ENCODE measurements at places on chromosomes 16 and 17.

GRCh38 chr17:78130437-78131101 is at the start of gene TMC8:
TSS of gene TMC8 (plus strand) at chr17:78130771. CDS start at chr17:78131589, 818 bp downstream.
- no peak for DNase-seq

DNA sequence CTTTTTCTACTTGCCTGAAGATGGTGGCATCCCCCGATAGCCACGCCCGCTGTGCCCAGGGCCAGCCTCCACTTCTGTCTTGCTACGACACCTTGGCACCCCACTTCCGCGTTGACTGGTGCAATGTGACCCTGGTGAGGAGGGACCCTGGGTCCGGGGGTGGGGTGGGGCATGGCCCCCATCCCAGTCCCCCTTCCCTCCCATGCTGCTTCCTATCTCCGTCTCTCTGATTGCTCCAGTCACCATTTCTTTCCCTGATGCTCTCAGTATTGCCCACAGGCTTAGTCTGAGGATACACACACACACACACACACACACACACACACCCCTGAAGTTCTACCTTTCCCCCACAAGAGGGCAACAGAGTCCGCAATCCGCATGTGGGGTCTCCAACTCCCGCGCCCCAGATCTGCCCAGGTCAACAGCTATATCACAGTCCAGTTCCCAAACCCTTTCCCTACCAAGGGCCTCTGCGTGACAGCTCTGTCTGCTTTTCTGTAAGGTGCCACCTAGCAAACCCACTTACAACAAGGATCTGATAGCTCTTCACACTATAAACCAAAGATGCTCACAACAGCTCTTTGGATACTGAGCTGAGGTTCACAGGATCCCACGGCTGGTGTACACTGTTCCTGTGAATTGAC is 3.4 kb downstream of the SGCA start:
- no peak for DNase-seq

GRCh38 chr16:27769561-27770255 is 219.8 kb downstream of the KATNIP start:
- no peak for DNase-seq

- DNase-seq: no peak
These were observed 41.7 kb downstream of the PIK3R5 start for GRCh38 chr17:8923762-8924161.

DNA sequence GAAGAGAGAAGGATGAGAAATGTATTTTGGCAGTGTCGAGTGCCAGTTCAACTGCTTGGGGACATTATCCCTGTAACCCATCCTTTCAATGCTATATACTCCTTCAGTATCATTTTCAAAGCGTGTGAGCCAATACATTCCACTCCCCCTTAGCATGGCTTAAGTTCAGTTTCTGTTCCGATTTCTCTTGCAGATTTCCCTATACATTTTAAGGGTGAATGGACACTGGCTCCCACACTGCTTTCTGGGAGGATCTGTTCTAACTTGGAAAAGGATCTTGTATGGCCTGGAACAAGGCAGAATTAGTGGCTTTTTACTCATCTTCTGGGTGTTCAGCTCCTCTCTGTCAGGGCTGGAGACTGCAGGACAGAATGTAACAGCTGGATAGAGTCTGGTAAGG is 333.8 kb downstream of the HAPSTR1 start:
- DNase-seq: no peak

- DNase-seq: no peak
These were observed 16.6 kb downstream of the TMC6 start for GRCh38 chr17:78111727-78112517.

GRCh38 chr16:9437115-9437514 is 345.7 kb downstream of the HAPSTR1 start:
- DNase-seq: no peak

DNA sequence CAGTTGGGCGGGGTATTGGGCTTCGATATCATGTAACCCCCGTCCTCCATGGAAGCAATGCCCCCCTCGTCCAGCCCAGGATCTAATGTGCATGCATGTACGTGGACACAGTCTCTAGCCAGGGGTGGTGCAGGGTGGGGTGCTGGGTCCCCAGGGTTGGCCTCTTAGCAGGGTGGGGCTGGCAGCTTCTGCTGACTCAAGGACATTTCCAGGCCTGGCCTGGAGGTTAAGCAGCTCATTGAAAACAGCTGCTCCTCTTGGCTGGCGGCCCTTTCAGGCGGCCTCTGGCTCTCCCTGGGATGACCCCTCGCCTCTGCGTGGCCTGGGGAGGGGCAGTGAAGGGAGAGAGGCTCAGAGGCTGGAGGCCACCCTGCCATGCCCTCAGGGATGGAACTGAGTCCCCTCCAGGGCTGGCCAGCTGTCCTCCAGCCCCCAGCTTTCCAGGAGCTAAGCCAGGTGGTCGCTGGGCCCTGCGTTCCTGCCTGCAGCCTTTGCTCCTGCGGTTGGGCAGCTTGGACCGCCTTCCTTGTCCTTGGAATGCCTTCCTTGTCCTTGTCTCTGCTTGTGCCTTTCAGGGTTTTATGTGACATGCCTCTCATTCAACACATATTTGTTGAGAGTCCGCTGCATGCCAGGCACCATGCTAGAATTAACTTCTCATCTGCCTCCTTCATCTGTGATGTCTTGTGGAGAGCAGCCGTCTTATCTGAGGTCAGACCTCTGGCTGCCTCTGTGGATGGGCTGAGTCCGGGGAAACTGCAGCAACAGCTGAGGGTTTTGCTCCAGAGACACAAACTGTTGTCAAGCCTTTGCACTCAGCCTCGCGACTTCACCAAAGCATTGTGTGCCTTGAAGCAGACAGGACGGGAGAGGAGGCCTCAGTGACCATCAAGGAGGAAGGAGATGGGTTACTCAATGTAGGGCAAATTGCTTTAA is 26.6 kb downstream of the MRC2 start:
- DNase-seq: no peak

DNA sequence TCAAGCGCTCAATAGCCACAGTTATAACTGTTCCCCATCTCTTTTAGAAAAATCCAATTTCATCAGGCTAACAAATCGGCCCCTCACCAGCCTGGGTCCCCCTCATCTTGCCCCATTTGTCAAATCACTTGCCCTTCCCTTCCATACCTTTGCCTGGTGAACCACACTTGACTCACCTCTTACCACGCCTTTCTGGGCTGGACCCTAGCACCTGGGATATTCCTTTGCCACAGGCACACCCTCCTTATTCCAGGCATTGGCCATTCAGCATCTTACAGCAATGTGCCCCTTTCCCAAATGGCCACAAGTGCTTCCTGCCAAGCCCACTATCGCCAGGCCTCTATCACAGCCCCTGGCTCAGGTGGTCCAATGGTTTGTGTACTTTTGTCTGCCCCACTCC is 14.9 kb downstream of the CMTM4 start:
- DNase-seq: no peak

- no peak for DNase-seq
These were observed 224.5 kb downstream of the ZNF423 start for GRCh38 chr16:49631187-49632041.

DNA sequence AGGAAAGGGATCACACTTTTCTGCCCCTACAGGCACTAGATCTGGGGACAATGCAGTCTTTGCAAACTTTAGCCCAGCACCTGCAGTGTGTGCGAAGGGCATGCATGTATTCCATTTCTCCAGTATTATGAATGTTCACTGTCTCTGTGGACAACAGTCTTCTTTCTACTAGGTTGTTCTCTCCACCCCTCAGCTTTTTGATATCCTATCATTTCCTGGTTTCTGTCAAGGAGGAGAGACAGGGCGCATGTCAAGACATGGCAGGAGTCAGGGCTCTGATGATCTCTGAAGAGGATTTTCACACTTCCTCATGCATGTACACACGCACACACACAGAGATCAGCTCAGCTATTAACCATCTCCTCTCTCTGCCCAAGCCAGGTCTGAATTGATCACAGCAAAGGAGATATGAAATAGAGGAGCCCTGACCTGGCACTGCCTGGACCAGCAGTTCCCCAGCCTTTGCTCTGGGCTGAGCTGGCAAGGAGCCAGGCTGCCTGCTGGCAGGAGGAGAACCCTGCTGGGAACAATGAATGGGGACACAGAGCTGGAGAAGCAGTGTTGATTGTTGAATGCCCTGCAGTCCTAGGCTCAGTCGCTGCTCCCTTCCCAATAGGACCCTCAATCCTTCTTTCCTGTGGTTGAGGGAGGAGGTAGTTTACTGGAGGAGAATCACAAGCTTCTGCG is 2.6 kb downstream of the GPR179 start:
- peak; percentile 71 for DNase-seq

GRCh38 chr16:50712560-50712898 is 19.1 kb downstream of the NOD2 start:
- DNase-seq: no peak

GRCh38 chr16:54933281-54934011 is 2.8 kb downstream of the IRX5 start:
- no peak for DNase-seq

GRCh38 chr16:78574571-78574970 is 475.1 kb downstream of the WWOX start:
- no peak for DNase-seq

DNA sequence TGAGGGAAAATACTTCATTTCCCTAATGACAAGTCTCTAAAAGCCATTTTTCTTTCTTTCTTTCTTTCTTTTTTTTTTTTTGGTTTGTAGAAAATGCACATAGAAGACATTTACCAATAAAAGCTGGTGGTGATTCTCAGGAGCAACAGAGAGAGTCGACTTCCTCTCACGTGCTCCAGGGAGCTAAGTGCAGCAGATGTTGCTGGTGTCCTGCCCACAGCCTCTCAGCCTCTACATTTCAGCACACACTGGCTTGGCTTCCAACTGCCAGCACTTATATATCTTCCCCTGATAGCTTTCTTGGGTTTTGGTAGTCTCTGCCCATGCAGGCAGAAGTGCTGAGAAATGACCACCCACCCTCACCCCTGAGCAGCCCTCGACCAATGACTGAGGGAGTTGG is 58.4 kb upstream of the MARCHF10 start:
- DNase-seq: no peak

- no peak for DNase-seq
These were observed 64.4 kb downstream of the HAPSTR1 start for GRCh38 chr16:9155871-9156270.

DNA sequence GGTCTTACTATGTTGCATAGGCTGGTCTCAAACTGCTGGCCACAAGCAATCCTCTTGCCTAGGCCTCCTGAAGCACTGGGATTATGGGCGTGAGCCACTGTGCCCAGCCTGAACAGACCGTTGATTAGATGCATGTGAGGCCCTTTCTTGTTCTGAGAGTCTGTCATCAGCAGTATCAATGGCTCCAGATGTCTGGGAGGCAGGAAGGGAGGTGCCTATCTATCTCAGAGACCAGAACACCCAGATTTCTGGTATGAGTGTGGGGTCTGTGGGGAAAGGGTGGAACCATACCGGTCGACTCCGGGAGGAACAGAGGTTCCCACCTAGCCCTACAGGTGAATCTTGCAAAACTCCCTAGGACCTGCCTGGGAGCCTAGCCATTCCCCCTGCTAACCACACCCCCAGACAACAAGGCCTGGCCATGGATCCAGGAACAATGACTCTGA is 71.7 kb downstream of the PRKCB start:
- DNase-seq: no peak

- no peak for DNase-seq
These were observed 17.0 kb downstream of the BCL7C start for GRCh38 chr16:30876867-30877266.

GRCh38 chr17:46851029-46851741 is at the start of gene WNT9B:
TSS of gene WNT9B (plus strand) at chr17:46851583. CDS start at chr17:46851639, 56 bp downstream.
- DNase-seq: no peak

GRCh38 chr17:34709158-34709754 is 129.9 kb downstream of the TMEM132E start:
- DNase-seq: no peak

- no peak for DNase-seq
These were observed 3.1 kb downstream of the ITPRIPL2 start for GRCh38 chr16:19116711-19117449.

- no peak for DNase-seq
These were observed 196.4 kb upstream of the WSCD1 start for GRCh38 chr17:5873781-5874180.

DNA sequence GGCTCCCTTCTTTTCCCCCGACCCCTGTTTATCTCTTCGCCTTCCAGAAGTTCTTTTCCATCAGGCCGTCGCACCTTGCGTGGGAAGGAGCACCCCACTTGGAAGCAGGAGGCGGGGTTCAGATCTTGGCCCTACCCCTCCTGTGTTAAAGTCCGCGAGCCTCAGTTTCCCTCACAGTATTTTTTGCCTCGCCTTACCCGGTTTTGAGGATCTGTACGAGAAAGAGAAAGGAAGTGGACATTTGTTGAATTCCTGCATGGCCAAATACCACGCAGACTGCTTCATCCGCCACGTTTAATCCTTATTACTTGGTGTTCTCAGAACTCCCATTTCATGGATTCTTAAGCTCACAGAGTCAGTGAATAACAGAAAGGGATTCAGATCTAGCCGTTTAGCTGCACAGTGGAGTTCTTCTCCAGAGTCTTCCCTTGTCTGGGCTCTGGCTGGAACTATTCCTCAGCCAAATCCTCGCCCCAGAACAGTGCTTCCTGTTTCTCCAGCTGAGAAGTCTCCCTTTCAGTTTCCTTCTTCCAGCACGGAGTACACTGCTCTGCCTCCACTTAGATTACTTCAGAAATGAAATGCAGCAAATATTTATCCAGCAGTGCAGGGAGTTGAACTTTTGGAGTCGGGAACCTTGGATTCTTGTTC is 590 bp downstream of the TMEM219 start:
- no peak for DNase-seq

GRCh38 chr17:42027961-42028790 is 8.3 kb downstream of the NKIRAS2 start:
- DNase-seq: no peak

- no peak for DNase-seq
These were observed 6.7 kb upstream of the KRT14 start for GRCh38 chr17:41593306-41593981.

GRCh38 chr16:57536306-57537193 is at the start of gene CCDC102A:
TSS of gene CCDC102A (minus strand) at chr16:57536571. CDS start at chr16:57529177, 7,394 bp downstream.
- DNase-seq: no peak

DNA sequence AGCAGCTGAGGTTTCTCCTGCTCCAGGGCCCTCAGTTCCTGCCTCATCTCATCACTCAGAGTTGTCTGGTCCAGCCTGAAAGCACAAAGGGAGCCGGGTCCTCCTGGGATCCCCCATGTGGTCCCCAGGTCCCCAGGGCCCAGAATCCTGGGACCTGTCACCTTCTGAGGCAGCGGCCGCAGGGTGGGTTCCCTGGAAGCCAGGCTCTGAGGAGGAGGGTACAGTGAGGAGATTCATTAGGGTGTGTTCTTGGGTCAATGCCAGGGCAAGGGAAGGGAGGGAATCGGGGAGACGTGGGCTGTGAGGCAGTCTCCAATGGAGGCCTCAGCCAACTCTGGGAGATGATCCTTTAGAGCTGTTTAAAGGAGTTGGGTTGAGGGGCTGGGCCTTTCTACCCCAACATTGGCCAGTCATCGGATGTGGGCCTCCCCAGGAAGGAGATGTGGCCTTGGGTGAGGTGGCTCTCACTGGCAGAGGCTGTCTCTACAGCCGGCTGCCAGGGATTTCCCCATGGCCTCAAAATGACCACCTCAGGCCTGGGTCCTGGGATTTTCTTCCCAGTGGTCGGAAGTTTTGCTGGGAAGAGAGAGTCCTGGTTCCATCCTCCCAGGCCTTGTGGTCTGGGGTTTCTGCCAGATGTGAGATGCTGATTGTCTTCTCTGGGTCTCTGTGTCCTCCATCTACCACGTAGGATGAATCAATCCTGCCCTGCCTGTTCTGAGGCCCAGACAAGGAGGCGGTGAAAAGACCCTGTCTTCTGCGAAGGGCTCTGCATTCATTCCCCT is 47.3 kb downstream of the NLRP1 start:
- no peak for DNase-seq

Data from NCI-H2107 (cell line).